ENCODE measurements at places on chromosomes 12 and 14.

DNA sequence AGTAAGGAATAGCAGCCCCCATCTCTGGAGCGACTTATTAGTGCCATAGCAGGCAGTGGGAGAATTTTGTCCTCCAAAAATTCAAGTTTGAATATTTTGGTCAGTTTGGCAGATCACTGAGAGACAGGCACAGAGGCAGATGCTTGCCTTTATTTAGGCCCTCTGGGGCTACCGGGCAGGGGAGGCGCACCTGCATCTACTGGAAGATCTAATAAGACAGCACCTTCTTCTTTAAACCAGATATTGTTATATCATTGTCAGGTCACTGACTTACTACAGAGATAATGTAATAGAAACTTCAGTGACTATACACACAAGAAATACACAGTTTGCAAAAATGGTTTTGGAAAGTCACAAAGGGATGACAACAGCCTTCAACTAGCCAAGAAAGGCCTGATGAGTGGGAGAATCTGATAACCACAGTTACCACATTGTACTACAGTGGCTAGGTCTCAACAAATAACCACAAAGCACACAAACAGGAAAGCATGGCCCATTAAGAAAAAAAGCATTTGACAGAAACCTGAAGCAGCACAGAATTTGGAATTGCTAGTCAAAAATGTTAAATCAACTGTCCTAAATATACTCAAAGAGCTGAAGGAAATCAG is 56.8 kb downstream of the CDK17 start:
- peak; percentile 29 for DNase-seq

GRCh38 chr12:49641748-49642369 is 18.5 kb downstream of the PRPF40B start:
- no peak for DNase-seq

DNA sequence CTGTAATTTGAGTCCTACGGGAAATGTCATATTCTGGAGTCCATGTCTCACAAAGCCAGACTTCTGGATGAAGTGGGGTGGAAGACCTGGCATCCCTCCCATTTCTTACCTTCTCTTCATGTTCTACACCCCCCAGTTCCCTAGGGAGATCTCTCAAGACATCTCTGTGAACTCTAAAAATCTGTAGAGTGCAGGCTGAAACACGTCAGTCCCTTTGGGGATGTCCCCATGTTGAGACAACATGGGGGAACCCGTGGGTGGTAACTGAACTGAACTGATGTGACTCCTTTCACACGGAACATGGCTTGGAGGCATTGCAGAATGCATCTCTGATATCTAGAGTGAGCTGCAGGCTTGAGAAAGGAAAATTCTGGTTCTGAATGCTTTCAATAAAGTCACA is 15.2 kb downstream of the SERPINA12 start:
- DNase-seq: peak; percentile 68

GRCh38 chr12:69070319-69071090 is 137.5 kb upstream of the CPM start:
- DNase-seq: peak; percentile 59

- DNase-seq: no peak
Observed at GRCh38 chr14:67970923-67971322, 151.3 kb downstream of the RAD51B start.

GRCh38 chr12:84741692-84742091 is 170.9 kb downstream of the SLC6A15 start:
- DNase-seq: no peak

GRCh38 chr14:85387181-85387580 is 142.8 kb upstream of the FLRT2 start:
- no peak for DNase-seq

DNA sequence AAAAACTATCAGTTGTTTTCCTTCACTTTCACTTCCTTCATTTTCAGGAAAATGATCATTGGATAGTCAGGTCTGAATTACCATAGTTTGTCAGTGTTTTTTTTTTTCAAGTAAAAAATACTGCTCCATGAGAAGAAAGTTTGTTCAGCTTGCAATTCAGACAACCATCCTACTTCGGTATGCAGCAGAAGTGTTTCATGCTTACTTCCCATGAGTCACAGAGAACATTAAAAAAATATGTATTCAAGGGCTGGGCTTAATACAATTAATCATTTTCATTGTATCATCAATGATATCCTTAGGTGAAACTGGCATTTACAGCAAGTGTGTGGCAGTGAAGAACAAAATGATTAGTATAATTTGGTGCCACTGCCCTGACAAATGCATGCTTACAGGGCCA is 21.6 kb downstream of the PYM1 start:
- no peak for DNase-seq

- no peak for DNase-seq
Observed at GRCh38 chr12:2537868-2538541, 256.8 kb upstream of the FKBP4 start.

DNA sequence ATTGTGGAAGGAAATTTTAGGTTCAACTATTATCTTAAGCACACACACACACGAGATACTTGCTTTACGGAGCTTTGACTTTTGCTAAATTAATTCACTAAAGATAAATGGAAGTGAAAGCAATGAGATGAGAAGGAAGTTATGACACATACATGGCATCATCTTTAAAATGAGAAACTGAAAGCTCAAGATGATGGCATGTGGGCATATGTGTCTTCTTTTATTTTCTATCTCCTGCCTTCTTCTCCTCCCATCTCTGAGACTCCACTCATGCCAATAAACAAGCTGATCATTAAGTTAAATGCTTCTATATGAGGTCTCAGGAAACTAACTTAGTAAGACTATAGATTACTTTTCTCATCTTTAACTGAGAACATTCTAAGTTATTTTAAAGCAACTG is 216.7 kb downstream of the MED13L start:
- peak; percentile 51 for DNase-seq

DNA sequence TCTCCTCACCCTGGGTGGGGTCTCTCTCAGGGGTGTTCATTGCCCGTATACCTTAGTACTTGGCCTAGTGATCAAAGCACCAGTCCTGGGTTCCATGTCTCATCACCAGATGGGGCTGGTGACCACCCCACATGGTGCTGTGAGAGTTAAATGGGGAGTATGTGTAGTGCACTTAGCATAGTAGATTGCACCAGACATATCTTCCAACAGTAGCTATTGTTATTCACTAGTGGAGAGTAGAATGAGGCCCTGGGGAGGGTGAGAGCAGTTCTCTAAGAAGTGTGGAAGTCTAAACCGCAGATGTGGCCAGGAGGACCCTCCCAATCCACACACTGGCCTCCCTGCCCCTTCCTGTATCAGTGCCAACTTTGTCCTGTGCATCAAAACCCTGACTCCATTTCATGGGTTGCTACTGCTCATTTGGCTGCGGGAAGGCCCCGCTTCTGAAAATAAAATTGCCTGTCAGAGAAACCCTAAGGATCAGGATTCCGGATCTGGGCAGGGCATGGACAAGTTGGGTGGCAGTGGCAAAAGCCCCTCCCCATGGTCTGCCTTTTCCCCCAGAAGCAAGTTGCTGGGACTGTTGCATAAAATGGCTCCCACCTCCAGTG is 4.4 kb downstream of the CD9 start:
- DNase-seq: no peak

DNA sequence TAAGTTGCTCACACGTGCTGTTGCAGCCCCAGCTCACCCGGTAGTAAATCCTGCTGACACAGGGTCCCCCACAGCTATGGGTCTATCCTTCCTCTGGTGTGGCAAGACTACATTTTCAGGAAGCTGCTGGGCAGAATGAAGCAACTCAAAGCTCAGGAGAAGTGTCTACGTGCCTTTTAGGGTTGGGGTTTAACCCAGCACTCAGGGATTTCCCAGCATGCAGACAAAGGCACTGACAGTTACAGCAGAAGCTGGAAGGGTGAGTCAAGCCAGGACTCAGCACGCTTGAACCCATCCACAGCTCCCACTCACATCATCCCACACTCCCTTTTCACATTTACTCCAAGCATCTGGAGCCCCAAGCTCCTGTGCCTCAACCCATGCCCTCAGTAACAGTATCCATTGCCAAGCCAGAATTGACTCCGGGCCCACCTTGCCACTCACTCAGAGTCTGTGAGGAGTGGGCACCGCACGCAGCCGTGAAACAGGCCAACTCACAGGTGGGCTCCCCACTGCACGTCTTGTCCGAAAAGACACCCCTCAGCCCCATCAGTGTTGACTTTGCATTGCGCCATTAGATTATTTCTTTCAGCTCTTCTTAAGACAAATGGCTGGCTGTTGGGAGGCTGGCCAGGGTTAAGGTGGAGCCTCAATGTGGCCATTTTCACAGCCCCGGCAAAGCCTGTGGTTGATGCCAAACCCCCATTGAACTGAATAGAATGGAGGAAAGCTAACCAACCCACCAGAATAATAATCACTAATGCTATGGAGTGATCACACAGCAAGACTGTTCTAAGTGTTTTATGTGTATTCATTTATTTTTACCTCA is 59.6 kb downstream of the ZFP36L1 start:
- peak; percentile 66 for DNase-seq
